ENCODE measurements at places on chromosomes 11 and 22.
A peak's percentile ranks its signal among the peaks of the same experiment; 100 is the strongest.

- no peak for DNase-seq
Observed at GRCh38 chr22:25451480-25452114, 112.9 kb upstream of the GRK3 start.

GRCh38 chr11:22497474-22497873 lies 128.1 kb downstream of the FANCF start:
- no peak for DNase-seq

DNA sequence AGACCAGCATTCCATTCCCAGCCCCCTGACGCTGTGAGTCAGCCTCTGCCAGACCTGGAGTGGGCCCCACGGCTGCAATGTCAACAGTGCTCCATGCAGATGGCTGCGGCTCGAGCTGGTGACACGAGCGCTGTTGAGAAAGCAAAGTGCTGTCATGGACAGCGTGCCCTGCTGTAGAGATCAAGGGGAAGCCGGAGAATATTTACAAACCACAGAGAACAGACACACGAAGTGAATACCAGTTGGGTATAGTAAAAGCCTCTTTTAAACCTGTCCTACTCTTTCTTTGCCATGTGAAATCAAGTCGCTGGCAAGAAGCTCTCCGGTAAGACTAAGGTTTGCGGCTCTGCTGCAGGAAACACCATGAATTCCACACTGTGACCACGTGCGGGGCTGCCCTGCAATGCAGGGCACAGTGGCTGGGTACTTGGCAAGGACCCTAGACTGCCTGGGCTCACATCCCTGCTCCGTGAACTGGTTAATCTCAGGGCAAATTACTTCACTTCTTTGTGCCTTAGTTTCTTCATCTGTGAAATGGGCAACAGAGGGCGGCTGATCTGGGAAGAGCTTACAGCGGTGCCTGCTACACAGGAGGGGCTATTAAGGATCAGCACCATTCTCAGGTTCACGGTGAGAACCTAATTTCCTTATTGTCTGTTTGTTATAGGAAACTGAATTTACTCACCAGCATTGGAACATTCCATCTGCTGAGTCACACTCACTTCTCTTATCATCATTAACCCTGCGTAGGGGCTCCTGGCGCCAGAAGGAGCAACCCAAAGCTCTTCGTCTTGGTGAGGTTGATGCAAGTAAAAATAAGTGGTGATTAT lies 27.8 kb upstream of the ELFN2 start:
- no peak for DNase-seq

DNA sequence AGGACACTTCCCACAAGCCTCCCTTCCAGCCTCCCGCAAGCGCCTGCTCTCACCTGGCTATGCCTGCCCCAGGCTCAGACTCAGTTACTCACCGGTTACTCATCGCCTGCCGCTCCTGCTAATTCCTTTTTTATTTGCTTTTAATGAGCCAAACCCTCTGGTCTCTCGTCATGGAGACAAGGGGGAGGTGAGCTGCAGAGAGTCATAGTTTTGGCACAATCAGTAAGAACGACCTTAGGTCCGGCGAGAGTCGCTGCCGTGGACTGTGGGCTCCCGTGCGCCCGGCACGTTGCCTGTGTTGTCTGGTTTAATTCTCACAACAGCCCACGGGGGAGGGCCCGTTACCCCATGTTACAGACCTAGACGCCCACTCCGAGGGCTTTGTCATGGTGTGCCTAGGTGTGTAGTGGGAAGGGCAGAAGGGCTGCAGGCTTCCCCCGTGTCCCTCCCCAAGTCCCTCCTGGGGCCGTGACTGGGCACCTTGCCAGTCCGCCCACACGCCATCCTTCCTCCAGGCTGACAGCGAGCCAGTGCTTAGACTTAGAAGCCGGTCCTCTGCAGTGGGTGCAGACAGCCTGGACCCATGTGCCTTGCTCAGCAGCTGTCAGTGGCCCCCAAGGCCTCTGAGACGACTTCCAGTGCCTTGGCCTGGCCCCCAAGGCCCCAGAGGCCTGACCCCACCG lies 42.2 kb downstream of the WNT7B start:
- peak; percentile 24 for DNase-seq

DNA sequence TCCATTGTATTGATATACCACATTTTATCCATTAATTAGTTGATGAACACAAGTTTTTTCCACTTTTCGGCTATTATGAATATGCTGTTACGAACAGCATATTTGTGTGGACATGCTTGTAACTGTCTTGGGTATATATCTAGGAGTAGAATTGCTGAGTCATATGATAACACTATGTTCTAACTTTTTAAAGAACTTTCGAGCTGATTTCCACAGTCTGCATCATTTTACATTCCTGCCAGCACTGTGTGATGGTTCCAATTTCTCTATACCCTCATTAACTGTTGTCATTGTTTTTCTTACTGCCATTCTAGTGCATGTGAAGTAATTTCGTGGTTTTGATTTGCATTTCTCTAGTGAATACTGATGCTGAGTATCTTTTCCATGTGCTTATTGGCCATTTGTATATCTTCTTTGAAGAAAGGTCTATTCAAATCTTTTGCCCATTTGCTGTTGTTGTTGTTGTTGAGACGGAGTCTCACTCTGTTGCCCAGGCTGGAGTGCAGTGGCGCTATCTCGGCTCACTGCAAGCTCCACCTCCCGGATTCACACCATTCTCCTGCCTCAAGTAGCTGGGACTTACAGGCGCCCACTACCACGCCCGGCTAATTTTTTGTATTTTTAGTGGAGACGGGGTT lies 7.4 kb upstream of the RCE1 start:
- DNase-seq = no peak

GRCh38 chr22:32618441-32619140 lies 144.0 kb downstream of the FBXO7 start:
- DNase-seq = no peak

- no peak for DNase-seq
Observed at GRCh38 chr11:109894242-109894641, 198.9 kb upstream of the ZC3H12C start.

GRCh38 chr11:133981156-133981555 lies 24.4 kb upstream of the IGSF9B start:
- DNase-seq = no peak

DNA sequence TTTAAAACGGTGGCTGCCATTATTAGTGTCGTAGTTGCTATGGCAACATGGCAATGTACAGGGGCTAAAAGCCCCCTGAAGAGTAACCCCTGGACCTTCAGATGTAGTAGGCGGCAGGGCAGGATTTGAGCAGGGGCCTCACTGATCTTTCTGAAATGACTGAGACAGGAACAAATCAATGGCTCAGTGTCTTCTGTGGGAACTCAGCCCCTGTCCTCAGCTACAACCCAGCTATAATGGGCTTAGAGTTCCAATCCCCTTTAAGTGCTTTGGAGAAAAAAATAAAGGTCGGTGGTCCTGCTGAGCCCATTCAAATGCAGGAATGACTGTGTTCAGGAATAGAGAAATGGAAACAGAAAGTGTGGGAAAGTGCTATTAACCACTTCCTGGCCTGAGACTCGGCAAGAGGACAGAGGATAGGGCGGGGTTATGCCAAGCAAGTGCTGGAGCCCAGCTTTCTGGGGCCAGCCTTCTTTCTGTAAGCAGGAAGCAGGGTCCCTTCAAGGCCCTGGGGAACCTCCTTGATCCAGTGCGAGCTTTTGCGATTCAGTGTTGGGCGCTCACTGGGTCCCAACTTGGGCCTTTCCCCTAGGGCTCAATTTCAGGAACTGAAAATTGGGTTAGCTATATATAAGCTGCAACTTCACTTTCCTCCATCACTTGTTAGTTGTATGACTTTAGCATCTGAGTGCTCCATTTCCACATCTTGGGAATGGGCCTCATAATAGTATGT lies 6.1 kb upstream of the CD82 start:
- DNase-seq = no peak

GRCh38 chr22:46791201-46791731 lies 28.8 kb downstream of the TBC1D22A start:
- peak; percentile 38 for DNase-seq

- no peak for DNase-seq
Observed at GRCh38 chr11:76152741-76153570, 53.3 kb downstream of the WNT11 start.

DNA sequence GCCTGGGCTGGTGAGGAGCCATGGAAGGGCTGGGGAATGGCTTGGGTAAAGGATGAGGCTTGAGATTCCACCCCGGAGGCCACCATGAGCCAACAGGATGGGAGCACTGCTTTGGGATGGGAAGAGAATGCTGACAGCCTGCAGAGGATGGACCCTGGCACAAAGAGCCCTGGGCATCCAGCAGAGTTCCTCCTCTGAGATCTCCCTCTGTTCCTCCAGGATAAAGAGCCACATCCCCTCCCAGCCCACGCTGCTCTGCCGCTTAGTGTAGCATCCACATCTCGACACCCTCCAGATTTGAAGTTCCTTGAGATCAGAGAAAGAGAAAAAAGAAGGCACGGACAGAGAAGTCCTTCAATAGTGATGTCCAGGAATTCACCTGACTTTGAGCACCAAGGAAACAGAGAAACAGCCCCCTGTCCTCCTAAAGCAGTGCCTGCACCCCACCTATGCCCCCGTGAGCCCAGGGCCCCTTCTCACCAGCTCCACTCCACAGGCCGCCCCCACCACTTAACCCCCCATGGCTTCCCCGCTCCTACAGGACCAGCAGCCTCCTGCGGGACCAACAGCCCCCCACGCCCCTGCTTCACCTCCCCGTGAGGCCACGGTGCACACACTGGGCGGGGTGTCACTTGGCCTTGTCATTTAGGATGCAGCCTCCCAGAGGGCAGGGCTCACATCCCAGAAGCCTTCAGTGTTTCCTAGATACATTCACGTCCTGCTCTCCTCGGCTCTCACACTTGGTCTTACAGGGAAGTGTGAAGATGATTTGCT lies 180.5 kb downstream of the SHANK2 start:
- DNase-seq = no peak

DNA sequence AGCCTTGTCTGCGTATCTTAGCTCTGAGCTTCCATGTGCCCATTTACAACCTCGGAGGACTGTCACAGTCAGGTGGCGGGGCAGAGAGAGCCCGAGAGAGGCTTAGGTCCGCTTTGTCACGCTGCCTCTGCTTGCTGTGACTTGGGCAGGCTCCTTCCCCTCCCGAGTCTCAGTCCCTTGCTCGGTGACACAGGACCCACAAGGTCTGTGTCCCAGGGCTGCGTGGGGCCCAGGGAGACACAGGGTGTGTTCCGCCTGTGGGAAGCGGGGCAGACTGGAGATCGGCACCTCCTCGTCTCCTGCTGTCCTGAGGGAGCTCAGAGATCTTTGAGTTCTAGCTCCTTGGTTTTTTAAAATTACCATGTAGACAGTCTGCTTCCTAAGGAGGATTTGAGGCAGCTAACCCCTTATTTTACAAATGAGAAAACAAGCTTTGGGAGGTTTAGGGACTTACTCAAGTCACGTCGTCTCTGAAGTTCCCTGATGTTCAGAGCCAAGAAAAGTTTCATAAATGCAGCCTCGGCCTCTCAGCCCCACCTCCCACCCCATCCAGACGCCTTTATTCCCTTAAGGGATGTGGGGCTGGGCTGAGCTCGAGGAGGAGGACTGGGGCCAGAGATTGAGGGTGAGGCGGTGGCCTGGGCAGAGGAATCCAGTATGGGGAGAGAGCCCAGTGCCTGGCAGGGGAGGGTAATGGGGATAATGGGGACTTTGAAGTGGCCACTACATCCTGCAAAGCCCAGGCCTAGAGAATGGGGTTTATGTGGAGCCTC lies 103.6 kb downstream of the NECTIN1 start:
- no peak for DNase-seq

DNA sequence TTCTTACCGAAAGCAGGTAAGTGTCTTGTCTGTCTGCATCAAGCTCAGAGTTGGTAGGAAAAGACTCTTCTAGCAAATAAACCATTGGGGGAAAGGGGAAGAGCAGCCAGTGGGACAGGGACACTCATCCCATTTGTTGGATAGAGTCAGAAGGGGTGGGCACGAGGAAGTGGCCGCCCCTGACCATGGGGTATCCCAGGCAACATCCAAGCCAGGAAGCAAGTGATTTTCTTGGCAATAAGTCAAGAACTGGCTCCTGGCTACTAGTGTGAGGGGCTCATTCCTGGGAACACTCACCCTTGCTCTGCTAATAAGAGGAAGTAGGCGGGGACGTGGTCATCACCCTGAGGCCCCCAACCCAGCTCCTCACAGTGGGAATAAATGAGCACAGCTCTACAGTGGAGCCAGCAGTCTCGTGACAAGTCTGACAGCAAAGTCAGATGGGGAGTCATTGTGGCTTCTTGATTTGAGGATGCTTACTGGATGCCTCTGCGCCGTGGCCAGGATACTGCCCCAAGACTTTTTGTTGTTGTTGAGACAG lies 6.7 kb downstream of the SLC25A18 start:
- peak; percentile 73 for DNase-seq

GRCh38 chr22:25364736-25365241 lies 145.3 kb downstream of the CRYBB2 start:
- DNase-seq = no peak

- no peak for DNase-seq
Observed at GRCh38 chr22:17120711-17121232, 388 bp downstream of the TMEM121B start.

GRCh38 chr11:22787551-22788162 lies 41.9 kb downstream of the SVIP start:
- DNase-seq = no peak

- DNase-seq = no peak
Observed at GRCh38 chr11:9787981-9788521, 124.2 kb downstream of the SWAP70 start.

DNA sequence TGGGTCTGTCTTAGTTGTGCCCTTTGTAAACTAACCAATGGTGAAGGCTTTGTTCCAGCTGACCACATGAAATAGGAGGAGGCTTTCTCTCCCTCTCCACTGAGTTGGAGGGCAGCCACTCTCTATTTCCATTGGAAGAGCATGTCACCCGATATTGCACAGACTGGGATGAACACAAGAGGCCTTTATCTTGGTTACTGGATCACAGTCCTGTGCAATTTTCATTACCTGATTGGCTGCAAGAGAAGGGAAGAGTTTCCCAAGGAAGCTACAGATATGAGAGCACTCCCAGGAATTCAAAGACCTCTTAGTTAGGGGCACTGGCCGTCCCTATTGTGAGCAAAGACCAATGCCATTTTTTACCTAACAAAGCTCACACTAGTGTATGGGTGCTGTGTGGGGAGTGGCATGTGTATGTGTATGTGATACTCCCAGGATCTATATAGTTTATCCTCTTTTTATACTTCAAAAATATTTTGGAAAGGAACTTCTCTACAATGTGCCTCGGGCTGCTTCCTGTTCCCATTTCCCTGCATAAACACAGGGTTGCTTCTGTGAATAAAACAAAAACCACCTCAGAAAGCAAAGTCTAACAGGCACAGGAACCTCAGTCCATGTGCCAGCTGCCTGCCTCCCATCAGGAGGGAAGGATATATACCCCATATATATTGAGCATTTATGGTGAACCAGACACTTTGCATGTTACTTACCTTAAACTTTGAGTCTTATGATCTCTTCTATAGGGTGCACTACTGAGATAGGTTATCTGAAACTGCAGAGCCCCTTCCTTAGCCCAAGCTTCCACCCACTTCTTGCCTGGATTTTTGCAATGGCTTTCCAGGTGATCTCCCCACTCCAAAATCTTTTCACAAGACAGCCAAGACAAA lies 126.5 kb downstream of the RASSF10 start:
- peak; percentile 50 for DNase-seq

- no peak for DNase-seq
Observed at GRCh38 chr11:79219186-79220045, 221.4 kb downstream of the TENM4 start.

Data from nucleus accumbens (tissue), 56 donors.